Anterior cingulate cortex (tissue), 58 donors: ENCODE measurements at places on chromosomes 6 and 20.
A peak's percentile ranks its signal among the peaks of the same experiment; 100 is the strongest.

GRCh38 chr6:159533016-159533415, 160.0 kb downstream of the SOD2 start:
- DNase-seq, result no peak

DNA sequence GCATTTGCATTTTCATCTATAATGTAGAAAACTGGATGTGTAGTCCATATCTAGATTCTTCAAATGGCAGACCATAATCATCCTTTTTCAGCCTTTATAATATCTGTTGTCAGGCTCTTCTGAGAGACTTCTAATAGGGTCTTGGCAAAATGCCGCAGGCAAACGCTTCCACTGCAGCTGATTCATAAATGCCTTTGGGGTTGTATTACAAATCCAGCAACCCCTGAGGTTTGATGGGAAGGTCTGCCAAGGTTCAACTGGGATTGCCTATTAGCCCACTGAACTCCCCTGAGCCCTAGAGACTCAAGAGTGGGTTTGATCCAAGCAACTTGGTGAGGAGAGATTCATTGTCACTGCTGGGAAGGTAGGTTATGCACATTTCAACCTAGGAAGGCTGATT, 365.2 kb upstream of the POU3F2 start:
- no peak for DNase-seq

- peak; percentile 31 for DNase-seq
Observed at GRCh38 chr6:166553563-166554271, 32.8 kb downstream of the RAMACL start.

DNA sequence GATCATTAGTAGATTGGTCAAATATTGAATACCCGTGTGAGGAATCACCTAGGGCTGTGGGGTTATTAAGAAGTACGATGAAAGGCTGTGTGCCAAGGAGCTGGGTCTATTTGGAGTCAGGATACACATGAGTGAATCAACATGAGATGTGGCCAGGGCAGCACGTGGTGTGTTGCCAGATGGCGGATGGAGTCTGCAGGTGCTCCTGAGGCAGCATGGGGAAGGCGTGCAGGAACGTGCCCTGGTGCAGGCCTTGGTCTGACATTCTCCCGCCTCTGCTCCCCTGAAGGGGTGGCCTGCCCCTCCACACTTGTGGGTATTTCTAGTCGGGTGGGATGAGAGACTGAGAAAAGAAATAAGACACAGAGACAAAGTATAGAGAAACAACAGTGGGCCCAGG, 39.0 kb upstream of the SLC22A1 start:
- DNase-seq, result no peak

GRCh38 chr6:130138116-130138908, 84.4 kb downstream of the SAMD3 start:
- DNase-seq, result no peak

DNA sequence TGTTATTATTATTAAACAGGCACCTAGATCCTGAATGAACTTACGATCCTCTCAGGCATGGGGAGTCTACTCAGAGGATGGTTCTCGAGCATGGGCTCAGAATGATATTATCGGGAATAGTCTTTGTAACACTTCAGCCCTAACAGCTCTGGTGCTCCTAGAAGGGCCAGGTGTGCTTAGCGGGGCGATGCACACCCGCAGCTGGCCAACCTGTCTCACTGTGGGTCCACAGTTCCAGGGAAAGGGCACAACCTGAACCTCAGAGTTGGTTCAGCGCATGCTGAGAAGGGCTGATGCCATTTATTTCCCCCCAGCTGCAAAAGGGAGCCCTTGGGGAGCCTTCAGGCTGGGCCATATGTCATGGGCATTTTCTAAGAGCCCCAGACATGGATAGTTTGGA, 26.2 kb downstream of the RRAGD start:
- no peak for DNase-seq

GRCh38 chr6:1621070-1621701, 11.5 kb downstream of the FOXC1 start:
- no peak for DNase-seq

GRCh38 chr6:43588194-43588593, 12.2 kb downstream of the POLH start:
- DNase-seq, result no peak

DNA sequence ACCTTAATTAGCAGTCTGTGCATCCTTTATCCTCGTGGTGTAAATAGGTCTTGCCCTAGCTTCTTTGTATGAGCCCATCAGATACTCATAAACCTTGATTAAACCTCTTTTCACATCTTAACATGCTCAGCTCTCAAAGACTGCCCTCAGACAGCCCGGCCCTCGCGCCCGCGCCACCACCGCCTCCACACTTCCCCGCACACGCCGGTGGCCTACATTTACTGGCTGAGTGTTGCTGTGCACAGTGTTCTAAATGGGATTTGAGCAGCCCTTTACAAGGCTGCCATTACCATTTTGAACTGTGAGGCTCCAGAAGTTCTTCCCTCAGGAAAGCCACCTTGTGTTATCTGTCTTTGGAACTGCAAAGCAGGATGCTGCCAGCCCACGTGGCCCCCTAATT, 63.0 kb upstream of the INSM1 start:
- DNase-seq, result peak; percentile 1

DNA sequence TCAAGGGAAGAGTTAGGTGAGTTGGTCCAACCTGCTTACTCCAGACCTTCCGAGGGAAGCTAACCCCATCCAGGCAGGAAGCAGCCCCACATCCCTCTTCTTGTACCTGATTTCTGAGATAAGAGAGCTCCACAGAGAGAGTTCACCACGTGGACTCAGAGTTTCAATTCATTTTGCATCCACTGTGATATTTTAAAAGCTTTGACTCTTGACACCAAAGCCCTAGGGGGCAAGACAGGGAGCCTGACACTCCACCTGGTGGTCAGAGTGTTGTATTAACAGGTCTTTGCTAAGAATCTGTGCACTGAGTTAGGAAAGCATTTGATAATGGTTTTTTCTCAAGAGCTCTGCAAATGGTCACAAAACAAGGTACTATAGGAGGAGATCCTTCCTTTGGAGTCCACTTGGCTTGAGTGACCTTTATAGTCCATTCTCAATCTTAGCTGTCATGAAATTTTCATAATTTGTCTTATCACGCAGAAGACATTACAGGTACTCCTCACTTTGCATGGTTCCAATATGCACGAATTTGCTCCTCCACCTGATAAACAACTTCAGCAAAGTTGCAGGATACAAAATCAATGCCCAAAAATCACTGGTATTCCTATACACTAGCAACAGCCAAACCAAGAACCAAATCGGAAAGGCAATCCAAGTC, 56.2 kb upstream of the RIPOR2 start:
- no peak for DNase-seq

DNA sequence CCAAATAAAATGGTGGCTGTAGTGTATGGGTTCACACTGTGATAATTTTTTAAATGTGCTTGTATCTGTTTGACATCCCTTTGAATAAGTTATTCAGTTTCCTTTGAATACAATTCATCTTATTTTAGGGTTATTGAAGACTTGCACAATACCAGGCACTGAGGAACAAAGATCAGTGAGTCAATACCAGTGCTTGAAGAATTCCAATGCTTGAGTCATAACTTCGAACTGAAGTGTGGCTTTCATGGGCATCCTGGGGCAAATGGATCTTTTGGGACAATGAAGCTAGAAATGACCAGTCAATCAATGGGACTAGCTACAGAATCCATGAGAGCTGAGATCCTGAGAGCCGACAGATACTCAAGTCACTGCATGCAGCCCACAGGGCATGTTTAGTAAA, 349.9 kb upstream of the FLRT3 start:
- no peak for DNase-seq

DNA sequence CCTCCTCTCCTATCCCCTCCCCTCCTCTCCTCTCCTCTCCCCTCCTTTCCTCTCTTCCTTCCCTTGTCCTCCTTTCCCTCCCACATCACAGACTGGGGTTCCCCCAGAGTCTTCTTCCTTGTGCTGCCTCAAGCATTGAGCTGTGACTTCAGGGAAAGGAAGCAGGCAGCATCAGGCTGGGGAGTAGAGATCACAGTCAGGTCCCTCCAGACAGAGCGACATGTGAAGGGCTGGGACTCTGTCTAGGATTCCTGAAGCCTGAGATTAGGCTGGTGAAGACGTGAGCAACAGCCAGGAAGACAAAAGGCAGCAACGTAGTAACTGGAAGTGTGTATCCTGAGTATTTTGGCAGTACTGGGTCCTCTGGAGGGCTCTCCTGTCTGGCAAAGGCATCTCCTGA, 265.4 kb upstream of the SUPT3H start:
- DNase-seq, result no peak

- DNase-seq, result no peak
Observed at GRCh38 chr6:116385459-116385802, 14.7 kb downstream of the DSE start.

DNA sequence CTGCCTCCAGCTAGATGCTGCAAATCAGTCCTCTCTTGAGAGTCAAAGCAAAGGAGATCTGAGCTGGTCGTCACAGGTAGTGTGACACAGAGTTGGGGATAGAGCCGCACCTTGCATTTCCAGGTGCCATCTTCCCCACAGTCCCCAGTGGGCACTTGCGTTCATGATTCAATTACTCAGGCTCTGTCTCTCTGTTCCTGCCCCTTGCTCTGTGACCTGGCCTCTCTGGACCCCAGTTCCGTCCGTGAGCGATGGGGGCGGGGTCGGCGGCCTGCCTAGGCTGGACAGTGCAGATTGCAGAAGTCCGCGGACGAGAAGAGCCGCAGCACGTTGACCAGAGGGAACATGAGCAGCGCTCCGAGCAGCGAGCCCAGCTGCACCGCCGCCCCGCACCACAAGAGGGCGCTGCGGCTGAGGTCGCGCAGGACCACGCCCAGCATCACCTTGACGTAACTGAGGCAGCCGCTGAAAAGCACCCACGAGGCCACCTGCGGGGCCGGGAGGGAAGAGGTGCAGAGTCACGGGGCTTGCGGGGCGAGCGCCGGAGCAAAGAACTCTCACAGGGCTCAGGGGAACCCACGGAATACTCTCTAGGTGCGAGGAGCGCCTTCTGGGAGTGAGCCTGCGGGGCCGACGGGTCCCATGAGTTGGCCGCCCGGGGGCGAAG, 7.4 kb downstream of the SLC52A3 start:
- no peak for DNase-seq

DNA sequence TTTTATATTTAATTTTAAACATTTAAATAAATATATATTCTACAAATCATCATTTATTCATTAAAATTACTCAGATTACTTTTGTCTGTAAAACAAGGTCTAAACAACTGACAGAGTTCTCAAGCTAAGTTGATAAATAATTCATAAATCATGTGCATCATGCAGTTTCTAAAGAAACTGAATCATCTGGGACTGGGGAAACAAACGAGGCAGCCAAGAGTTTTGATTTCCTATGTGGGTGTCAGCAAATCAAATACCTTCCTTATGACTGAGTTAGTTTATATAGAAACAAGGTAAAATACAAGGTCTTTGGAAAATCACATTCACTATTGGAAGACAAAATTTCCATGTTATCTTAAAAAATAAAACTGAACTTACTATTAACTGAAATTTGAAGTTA, 149.9 kb upstream of the BEND6 start:
- DNase-seq, result no peak

DNA sequence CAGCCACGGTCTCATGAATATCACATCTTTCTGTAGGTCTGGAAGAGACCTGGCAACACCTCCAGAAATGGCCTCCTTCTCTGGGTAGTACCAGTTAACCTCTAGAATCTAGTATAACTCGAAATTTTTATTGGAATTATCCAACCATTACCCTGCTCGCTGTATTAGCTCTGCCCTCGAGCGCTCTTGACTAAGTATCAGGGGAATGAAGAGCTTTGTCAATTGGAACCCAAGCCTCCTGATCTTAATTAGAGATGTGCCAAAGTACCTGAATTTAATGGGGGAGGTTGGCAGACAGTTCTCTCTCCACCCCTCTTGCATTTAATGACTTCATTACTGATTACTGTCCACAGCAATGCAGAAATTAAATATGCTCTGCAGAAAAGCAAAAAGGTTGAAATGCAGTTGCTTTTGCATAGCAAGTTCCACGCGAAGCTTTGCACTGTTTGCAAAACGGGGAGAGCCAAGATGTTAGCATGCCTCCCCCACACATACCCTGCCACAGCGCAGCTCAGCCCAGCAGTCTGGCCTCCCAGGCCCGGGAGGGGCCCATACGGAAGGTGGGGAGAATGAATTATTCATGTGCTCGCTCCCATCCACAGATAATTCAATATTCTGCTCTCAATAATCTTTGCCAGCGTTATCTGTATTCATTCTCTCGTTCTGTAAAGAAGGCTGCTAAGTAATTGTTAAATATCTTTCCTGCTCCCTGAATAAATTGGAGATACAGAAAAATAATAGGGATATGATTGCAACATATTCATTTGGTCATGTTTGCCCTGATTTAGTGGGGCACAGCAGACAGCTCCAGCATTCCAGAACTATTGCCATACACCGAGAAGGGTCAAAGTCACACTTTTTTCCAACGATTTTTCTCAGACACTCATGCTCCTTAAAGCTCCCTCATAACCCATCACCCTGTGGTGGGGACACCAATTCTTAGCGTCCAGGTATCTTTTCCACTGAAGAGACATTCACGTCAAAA, 305.8 kb downstream of the CDH26 start:
- no peak for DNase-seq

- no peak for DNase-seq
Observed at GRCh38 chr6:124190256-124190655, 386.6 kb downstream of the NKAIN2 start.

DNA sequence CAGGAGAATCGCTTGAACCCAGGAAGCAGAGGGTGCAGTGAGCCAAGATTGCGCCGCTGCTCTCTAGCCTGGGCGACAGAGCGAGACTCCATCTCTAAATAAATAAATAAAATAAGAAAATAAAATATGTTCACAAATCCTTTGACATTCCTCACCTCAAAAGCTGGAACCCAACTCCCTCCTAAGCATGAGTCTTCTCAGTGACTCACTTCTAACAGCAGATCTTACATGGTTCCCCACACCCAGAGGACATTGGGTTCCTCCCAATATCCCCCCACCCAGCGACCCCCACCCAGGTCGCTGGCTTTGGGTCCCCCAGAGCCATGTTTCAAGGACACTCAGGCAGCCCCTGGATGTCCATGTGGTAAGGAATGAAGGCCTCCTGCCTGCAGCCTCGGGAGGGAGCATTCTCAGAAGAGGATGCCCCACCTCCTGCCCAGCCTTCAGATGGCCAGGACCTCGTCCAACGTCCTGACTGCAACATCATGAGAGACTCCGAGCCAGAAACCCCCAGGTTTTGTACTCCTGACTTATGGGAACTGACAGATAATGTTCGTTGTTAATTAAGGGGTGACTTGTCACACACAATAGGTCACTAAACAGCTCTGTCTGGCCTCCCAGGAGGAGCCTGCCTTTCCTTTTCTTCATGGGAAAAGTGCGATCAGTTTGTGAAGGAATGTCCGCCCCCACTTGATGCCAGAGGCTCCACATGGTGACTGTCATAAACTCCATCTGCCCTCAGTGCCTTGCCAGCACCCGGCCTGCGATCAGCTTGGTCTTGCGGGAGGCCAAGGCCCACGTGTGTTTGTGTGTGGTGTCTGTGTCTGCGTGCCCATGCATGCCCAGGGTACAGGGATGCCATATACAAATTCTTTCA, 10.1 kb upstream of the GMEB2 start:
- no peak for DNase-seq

DNA sequence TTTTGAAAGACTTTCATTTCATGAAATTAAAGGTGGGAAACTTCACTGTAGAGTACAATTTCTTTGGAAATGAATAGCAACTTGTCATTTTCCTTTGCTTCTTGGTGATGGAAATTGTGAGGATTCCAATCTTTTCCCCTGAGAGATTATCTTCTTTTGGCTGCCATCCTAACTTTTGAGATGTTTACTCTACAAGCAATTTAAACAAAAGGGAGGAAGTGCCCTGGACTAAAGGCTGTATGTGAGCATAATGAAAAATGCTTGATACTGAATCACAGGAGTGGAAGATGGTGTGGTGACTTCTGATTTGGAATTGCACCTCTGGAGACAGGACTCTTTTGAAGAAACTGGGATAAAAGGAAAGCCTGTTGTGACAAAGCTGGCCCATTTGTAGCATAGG, 43.1 kb upstream of the JAG1 start:
- no peak for DNase-seq

GRCh38 chr6:52306972-52307870, 22.7 kb upstream of the MCM3 start:
- no peak for DNase-seq
